ENCODE measurements at places on chromosomes 1 and 21.

DNA sequence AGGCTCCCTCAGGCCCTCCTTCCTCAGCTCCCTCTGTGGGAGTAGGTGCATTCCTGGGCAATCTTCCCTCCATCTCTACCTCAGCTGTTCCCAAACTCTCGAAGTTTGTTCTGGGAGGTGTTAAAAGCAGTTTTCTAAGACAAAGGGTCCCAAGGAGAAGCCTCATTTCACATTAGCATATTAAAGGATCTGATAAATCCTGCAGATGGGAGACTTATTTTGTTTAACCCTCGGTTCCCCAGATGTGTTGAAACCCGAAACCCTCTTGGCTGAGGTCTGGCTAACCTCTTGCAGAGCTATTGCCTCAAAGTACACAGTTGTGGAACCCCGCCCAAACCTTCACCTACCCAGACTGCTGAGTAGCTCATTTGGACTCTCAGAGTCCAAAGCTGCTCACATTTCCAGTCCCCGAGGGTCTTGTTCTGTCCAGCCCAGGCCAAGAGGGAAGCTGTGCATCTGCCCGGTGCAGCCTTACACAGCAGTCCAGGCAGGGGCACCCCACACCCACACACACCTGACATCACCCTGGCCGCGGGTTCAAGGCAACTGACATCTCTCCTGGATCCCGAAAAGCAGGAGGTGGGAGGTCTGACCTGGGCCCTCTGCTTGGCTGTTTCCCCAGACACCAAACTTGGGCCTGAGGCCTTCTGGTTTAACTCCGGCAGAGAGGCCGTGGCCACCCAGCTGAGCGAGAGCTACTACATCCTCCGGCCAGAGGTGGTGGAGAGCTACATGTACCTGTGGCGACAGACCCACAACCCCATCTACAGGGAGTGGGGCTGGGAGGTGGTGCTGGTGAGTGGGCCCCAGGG is 19.5 kb upstream of the SELENON start:
- no peak for DNase-seq

DNA sequence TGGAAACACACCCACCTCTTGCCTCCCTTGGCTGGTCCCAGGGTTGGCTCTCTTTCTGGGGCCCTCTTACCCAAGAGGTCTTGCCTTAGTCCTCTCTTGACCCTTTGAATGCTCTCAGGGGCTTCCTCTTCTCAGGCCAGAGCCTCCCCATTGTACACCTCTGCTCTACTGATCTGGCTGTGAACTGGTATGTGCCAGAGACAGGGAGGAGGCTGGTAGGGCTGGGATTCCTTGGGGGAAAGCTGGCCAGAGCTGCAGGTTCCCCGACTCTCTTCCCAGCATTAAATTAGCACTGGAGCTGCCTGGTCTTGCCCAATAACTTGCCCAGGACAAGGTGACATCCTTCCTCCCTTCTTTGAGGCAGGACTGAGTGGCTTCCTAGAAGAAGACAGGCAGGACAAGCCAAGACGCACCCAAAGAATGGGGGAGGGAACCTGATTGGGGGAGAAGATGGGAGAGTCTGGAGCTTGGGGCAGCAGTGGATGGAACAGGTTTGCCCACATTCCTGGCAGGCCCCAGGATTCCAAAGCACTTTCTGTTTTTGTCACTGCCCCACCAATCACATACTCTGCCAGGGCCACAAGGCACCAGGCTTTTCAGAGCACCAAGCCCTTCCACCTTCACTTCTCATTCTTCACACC is 37.2 kb upstream of the CITED4 start:
- DNase-seq, result no peak

GRCh38 chr21:45257673-45258341 is 29.9 kb downstream of the POFUT2 start:
- DNase-seq, result no peak

DNA sequence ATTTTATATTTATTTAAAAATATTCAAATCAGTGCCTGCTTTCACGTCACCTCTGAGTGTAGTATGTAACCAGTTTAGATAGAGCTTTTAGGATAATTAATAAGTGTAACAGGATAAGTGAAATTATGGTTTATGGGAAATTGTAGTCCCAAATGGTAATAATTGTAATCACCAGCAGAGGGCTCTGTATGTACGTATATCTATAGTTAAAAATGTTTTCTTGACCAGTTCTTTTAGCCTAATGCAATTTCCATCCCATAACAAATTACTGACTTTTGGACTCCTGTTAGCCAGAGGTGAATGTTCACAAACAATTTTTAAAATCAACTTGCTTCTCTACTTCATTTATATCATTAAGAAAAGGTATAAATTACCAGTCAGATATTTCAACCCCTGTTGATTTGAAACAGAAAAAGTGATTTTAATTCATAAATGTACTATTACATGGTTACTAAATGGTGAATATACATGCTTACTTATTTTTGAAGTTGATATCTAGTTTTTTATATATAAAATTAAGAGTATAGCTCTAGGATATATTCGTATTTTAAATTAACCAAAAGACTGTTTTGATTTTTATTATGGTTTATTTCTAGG is 25.3 kb downstream of the SLC30A7 start:
- DNase-seq, result no peak

- DNase-seq, result no peak
These were observed 355.1 kb downstream of the USP25 start for GRCh38 chr21:16084776-16085364.

DNA sequence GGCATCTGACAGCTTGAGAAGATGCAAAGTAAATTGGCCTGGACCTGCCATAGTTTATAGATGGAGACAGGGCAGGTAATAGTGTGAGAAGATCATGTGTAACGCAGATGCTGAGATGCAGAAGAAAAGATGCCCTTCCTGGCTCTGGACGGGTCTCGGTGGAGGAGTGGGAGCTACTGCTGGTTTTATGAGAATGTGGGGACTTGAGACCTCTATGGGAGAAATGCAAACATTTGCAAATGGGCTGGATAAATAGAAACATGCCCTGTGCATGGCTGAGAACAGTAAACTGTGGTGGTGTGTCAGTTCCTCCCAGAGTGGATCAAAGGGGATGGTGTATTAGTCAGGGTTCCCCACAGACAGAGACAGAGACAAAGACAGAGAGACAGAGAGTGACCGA is 21.9 kb downstream of the UBASH3A start:
- no peak for DNase-seq

GRCh38 chr1:113684153-113684541 is 75.1 kb downstream of the PHTF1 start:
- no peak for DNase-seq

- DNase-seq, result no peak
These were observed 20.8 kb downstream of the PPFIA4 start for GRCh38 chr1:203046984-203047630.

- DNase-seq, result peak; percentile 25
These were observed 296.6 kb downstream of the PTPRC start for GRCh38 chr1:198935306-198935921.

DNA sequence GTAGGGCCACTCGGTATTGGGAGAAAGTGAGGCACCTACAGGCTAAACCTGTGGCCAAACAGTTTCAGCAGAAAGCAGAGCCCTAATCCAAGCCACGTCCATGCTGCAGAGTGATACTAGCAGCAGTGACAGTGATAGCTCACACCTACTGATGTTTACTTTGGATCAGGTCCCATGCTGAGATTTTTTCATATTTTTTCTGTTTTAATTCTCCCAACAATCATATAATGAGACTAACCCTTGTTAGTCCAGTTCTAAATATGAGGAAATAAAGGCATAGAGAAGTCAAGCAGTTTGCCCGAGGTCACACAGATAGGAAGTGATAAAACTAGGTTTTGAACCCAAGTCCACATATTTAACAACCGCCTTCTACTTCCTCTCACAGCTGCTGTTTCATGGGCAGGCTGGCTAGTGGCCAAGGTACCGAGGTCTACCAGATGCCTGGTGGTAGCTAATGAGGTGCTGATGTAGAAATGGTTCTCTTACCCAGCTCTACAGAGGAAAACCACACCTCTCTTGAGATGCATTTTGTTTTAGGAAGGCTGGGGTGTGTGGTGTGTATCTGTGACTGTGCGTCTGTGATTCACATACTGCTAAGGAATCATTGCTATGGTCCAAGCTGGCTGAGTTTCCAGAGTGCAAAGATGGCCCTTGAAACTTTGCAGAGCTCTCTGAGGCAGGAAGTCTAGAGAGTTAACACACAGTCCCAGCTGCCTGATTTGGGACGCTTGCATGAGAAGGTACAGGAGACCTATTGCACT is 80.3 kb upstream of the ARTN start:
- peak; percentile 5 for DNase-seq

GRCh38 chr1:220703305-220703704 is 13.1 kb downstream of the C1orf115 start:
- DNase-seq, result no peak

- no peak for DNase-seq
These were observed 37.2 kb upstream of the SIM2 start for GRCh38 chr21:36661511-36662309.

DNA sequence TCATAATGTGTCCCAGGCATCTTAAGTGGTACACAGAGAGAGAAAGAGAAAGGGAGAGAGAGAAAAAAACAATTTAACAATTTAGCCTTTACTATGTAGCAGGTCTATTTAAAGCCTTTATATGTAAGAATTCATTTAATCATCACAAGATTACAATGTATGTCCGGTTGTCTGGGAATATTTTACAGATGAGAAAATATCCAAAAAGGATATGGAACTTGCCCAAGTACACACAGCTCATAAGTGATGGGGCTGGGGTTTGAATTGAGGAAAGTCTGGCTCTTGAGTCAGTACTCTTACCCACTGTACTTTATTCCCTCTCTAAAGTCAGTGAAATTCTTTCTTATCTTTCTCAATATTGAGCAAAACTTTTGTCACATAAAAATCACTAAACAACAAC is 104.6 kb downstream of the LYPLAL1 start:
- DNase-seq, result no peak

DNA sequence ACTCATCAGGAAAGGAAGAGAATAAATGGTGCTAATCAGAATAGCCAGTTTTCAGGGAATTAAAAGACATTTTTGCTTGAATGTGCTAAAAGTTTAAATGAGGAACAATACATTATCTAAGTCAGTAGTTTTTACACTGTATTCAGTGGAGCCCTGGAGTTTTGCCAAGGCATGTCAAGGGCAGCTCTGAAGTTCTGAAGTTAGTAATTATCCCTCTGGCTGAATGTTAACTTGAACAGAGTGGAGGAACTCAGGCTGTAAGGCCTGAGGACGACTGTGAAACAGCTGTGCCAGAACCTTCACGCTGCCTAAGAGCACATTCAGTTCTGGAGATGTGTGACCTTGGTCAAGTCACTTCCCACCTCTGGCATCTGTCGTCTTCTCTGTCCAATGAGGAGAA is 68.1 kb downstream of the EDEM3 start:
- DNase-seq, result no peak

DNA sequence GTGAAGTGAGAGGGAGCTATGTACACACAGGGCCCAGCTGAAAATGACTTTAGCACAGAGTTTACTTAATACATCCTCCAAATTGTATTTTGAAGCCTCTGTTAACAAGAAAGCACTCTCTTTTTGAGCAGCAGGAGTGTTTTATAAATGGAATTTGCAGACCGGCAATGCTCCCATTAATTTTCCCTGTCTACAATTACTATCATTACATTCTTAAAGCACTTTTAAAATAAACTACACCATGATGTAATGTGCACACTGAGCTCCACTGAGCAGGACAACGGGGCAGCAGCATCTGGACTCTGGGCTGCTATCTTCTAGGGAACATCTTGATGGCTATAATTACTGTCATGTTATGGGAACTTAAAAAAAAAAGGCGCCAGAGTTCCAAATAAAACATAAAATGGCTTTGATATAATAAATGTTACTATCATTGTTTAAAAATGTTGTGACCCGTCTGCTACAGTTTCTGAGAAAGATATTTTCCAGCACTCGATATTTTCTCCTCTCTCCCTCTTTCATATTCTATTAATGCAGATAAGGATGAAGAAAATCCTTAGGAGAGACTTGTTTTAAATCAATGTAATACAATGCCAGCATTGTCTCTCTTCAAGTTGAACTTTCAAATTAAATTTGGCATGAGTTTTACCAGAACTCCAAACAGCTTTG is 150.9 kb downstream of the HLX start:
- no peak for DNase-seq

- DNase-seq, result no peak
These were observed 401.3 kb downstream of the HHAT start for GRCh38 chr1:210730023-210730422.

- DNase-seq, result no peak
These were observed 3.8 kb downstream of the MAP7D1 start for GRCh38 chr1:36159614-36160387.

DNA sequence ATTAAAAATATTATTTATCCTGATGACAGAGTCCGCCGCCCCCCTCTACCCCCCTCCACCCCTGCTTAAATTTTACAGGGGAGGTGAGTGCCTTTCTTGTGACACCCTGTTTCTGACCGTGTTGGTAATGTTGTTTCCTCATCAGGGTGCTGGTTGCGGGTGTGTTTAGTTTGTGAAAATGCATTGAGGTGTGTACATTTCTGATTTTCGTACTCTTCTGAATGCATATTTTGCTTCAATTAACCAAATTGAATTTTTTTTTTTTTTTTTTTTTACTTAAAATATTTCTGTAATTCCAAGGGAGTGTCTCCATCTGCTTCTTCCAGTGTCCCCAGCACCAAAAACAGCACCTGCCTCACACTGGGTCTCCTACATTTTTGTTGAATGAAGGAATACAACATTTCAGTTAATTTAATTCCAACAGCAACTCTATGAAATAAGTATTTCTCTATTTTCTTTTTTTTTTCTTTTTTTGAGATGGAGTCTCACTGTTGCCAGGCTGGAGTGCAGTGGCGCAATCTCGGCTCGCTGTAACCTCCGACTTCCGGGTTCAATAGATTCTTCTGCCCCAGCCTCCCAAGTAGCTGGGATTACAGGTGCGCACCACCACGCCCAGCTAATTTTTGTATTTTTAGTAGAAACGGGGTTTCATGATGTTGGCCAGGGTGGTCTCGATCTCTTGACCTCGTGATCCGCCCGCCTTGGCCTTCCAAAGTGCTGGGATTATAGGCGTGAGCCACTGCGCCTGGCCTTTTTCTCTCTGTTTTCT is 5.6 kb upstream of the SLC2A1 start:
- no peak for DNase-seq

GRCh38 chr1:68269637-68270430 is 37.5 kb upstream of the WLS start:
- no peak for DNase-seq

- DNase-seq, result no peak
These were observed 2.4 kb downstream of the NTPCR start for GRCh38 chr1:232952514-232953499.

Data from activated CD8-positive, alpha-beta memory T cell treated with anti-CD3 and anti-CD28 coated beads for 4 hours (primary cell).